ENCODE measurements at places on chromosomes 7 and 10. TPM values are rescaled to one million over a fixed set of nuclear protein-coding genes. Genes with fewer than 3 reads are reported as not detected.

SFMBT2 gene
- 1.2 TPM for polyA plus RNA-seq

DNA sequence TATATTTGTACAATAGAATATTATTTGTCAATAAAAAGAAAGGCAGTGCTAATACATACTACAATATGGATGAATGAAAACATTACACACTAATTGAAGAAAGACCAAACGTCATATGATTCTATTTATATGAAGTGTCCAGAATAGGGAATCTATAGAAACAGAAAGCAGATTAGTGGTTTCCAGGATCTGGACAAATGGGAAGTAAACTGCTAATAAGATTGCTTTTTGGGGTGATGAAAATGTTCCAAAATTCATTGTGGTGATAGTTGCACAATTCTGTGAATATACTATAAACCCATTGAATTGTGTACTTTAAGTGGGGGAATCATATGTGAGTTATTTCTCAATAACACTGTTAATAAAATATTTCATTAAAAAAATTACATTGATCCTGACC lies 78.2 kb upstream of the IFRD1 start:
- DNase-seq, result no peak

NKX2-3 gene
- polyA plus RNA-seq, result not detected

DNA sequence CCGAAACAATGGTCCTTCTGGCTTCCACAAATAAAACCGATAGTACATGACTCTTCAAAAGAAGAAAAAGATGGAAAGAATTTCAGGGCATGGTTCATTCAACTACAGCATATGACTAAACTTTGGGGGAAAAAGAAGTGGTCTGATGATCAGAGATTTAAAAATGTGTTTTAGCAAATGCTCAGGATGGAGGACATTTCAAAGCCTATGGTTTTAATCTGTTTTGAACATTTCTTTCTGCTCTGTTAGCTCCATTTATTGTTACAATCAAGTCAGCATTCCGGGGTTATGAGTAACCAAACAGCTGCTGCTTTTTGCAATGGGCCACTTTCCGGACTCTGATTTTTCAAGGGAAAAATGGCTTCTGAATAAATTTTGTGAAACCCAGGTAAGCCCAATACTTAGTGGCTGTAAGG lies 142.4 kb downstream of the CUBN start:
- DNase-seq, result no peak

DNA sequence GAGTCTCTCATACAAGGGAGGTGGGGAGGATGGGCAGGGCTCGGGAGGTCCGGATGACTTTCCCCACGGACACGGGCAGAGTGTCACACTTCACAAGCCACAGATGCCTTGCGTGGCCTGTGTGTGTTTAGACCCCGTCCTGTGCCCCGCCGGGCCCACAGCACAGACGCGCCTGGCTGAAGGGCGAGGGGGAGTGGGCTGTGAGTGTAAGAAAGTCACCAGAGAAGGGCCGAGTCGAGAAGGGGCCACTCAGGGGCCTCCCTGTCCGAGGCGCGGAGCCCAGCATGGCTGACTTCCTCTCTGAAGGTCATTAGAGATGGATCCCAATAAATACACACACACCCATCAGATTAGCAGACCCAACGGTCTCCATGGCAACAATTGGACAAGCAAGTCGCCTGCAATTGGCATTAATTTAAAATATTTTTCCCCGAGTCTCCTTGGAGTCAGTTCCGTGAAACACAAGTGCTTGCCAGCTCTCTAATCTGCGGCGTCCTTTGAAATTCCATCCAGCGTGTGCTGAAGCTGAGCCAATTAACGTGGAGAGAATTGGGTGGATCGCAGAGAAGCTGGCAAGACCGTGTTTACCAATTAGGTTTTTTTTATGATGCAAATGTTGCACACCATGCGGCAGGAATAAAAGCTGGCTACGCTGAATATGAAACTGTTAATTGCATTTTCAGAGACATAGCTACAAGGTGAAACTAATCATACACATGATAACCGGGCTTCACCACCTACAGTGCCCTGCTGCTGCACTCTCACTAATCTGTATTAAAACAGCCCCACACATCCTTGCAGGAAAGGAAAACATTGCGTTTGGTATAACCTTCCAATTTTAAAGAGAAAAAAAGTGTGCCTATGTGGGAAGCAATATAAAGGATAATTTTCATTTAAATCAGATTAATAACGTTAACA lies 571.2 kb downstream of the PTPRN2 start:
- peak; percentile 78 for DNase-seq

KCNH2 gene
- 1.5 TPM for polyA plus RNA-seq

DNA sequence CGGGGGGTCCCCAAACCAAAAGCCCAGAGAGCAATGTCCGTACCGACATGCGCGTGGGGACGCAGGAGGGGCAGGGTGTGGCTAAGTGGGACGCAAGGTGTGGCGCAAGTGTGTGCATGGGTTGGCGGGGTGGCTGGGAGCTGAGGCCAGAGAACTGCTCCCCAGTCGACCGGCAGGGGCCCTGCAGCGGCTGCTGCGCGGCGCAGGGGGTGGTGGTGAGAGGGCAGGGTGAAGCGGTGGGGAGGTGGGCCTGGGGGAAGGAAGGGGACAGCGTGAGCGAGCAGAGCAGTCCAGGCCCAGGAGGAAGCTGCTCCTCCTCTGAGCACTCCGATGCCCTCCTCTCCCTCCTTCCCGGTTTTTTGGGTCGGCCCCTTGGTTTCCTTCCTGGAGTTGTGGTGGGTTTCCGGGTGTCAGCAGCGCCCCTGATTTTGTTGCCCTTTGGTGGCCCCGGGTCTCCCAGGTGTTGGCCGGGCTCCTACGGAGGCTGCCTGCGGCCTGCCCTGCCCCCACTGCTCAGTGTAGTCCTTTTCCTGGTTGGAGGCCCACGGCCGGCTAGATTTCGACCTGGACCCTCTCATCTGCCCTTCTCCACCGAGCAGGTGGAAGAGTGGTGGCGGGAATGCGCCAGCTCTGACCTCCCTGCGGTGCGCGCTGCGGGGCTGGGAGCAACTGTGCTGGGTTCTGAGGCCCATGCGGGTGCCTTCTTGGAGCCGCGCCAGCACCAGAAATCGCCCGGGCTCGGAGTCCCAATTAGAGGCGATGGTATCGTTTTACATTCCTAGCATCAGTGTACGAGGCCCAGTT lies 40.5 kb upstream of the COMTD1 start:
- no peak for DNase-seq

PRKG1 gene
- 3.6 TPM for polyA plus RNA-seq

GRCh38 chr10:32403091-32403490 lies 42.8 kb upstream of the CCDC7 start:
- no peak for DNase-seq

NCF1 gene
- 0.92 TPM for polyA plus RNA-seq

DNA sequence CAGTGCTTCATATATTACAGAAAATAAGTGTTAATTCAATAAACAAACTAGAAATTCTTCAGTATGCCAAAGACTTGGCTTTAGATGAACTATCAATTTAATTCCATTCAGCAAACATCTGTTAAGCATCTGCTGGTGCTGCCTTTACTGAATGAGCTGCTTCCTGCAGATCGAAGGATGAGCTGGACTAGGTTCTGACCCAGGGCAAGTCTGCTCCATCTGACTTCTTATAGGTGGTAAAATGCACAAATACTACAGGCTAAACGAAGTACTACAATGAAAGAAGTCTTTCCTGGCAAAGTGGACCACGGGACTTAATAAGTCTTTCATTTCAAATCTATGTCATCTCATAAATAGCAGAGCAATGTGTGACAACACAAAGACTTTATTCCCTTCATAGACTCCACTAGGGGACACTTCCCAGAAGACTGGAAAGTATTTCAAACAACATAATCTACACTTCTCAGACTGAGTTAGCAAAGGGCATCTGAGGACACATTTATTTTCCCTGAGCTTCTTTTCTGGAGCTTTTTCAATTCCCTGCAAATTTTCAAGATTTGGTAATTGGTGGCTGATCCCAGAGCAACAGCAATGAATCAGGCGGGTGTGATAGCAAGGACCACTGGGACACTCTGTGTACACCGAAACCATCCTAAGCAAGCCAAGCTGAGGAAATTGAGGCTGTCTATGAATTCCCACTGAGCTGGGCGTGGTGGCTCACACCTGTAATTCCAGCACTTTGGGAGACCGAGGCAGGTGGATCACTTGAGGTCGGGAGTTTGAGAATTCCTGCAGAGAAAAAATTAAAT lies 108.9 kb upstream of the FRMD4A start:
- DNase-seq, result no peak

- no peak for DNase-seq
Observed at GRCh38 chr7:4093035-4093434, 589.1 kb upstream of the FOXK1 start.

DNA sequence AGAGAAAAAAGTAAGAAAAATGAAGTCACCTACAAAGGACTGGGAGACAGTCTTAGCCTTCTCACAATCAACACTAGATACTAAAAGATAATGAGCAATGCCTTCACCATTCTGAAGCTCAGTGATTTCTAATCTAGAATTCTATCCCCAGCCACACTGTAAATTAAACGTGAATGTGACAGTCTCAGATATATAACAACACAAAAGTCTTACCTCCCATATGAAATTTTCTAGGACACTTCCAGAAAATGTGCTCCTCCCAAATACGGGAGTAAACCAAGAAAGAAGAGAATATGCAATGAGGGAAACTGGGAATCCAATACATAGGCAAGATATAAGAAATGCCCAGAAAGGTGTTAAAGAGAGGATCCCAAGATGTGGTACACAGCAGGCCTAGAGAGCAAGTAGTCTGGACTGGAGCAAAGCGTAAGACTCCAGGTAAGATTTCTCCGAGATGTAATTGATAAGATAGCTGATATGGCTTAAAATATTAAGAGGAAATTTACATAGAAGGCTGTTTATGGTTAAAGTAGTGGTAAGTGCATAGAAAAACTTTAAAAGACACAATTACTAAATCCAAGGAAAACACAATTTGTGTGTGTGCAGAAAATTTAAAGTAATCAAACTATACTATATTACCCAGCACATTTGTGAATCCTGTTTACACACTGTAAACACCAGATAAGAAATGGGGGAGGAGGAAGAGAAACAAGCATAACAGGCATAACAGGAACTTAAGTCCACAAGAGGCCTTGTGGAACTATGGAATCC lies 44.1 kb downstream of the SGMS1 start:
- no peak for DNase-seq

GRCh38 chr7:130893441-130893894 lies 159.5 kb upstream of the KLF14 start:
- no peak for DNase-seq

DNA sequence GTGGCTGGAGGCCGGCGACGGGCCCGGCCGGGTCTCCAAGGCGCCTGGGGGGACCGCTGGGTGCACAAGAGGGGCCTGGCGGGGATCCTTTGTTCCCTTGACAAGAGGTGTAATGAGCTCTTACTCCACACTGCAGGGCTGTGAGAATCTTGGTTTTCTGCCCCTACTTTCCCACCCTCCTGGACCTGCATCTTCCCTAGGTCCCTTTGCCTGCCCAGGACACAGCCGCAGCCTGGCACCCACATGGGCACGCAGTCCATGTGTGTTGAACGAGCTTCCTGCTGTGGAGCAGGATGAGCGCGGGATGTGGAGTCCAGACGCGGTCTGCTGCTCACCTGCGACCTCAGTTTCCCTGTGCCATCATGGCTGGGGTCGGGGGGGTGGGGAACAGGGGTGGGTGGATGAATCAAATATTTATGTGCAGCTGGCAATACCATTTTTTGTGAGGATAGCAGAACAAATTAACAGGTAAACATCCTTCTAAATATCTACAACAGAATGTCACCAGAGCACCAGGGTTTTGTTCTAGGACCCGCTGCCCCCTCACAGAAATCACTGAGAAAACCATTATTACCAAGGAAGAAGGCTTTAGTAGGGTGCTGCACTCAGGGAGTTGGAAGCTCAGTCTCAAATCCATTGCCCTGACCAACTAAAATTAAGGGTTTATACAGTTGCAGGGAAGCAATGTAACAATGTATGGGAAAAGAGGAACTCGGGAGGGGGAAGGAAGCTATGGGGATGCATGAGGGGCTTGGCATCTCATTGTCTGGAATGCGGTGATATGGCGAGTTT lies 474 bp upstream of the NSMCE4A start:
- DNase-seq, result no peak

MACROH2A2 gene
- polyA plus RNA-seq, result 16.8 TPM

GRCh38 chr10:90204131-90204955 lies 503.0 kb downstream of the KIF20B start:
- no peak for DNase-seq

HPS6 gene
- polyA plus RNA-seq, result 11.9 TPM

FOXL3 gene
- not detected for polyA plus RNA-seq

DDC gene
- 257 TPM for polyA plus RNA-seq

MDFIC gene
- polyA plus RNA-seq, result 9.8 TPM

DNA sequence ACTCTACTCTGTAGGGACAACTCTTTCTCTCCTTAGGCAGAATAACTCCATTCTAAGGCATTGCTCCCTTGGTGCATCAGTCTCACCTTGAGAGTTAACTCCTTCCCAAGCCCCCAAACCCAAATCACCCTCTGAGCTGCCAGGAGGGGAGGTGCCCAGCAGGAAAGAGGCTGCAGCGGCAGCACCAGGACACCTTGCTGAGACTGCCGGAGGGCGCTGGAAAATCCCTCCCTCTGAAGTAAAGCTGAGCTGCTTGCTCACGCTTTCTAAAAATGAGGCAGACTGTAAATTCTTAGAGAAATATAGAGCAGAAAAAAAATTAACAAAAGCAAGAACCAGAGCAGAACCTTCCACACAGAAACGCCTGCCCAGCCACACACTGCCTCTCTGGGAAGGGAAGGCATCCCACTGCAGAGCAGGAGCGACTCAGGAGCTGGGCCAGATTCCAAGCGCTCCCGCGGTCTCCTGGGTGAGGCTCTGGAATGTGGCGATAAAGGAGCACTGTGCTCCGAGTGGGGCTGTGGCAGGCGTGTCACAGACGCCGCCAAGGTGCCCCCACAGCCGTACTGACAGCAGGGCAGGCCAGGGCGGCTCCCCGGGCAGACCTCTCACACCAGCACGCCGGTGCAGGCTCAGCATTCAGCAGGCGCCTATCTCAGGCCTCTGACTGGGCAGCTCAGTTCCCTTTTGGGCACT lies 202.1 kb downstream of the TNS3 start:
- peak; percentile 76 for DNase-seq

DNA sequence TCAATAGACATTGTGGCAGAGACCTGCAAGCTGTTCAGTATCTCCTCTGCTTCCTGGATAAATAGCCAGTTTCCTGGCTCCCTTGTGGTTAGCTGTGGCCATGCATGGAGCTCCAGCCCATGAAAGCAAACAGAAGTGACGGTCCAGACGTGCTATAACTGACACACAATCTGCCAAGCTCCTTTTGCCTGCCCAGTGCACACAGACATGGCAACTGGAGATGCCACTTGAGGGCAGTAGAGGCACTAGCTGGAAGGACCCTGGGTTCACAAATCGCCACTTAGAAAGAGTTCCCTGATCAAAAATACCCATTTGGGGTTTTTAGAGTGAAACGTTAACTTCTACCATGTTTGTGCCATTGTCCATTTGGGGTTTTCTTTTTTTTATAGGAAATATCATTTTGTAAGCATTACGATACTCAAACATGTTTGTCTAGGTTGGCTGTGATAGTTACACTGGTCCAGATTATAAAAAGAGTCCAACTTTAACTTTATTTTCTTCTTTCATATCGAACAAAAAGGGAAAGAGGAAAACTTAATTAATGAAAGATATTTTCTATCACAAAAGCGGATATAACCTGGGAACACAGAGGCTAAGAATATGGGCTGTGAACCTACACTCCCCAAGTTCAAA lies 31.3 kb downstream of the KIN start:
- DNase-seq, result no peak

Measured in kidney (tissue), 22 donors.